Activated T-cell treated with anti-CD3 and anti-CD28 coated beads, Interleukin-2, amount 50 U/mL, for 48 hours (primary cell): ENCODE measurements at places on chromosomes 12 and 14.

DNA sequence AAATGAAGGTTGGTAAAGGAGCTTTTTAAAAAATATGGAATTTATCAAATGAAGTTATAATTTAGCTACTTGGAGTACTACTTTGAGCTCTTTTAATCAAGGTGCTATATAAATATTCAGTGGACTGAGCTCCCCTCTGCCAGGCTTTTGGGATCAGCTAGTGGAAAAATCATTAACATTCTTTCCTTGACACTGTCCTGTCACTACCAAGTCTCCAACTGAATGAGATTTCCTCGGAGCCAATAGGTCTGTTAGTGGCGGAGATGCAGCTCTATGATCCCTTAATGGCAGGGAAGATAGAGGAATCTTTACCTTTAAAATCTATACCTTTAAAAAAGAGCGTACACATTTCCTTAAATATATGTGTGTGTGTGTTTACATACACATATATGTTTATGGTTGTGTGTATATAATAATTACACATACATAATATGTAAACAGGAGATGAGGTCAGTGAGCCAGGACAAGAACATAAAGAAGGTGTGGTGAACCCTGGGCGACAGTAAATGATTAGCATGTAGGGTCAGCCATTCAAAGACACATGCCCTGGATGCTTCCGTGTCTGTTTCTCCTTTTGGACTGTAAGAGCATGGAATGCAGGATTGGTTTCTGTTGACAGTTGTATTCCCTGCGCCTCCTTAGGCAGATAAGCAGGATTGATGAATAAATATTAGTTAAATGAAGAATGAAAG, 47.7 kb upstream of the ATP2A2 start:
- no peak for DNase-seq

DNA sequence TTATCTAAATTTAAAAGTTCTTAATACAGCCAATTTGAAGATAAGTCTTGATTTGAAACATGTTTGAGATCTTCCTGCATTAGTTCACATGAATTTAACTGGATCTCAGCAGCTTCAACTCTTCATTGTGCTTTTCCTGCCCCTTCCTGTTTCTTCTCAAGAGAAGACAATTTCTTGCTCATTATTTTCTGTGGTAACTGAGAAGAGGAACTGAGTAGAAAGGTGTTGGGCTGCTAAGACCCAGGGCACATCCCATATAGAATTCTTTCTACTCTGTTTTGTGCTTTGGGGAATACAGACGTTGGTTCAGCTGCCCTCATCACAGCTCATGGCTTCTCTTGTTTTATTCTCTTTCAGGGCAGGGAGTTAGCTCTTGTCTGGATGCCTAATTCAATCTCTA, 110.2 kb downstream of the SNAPC1 start:
- no peak for DNase-seq

DNA sequence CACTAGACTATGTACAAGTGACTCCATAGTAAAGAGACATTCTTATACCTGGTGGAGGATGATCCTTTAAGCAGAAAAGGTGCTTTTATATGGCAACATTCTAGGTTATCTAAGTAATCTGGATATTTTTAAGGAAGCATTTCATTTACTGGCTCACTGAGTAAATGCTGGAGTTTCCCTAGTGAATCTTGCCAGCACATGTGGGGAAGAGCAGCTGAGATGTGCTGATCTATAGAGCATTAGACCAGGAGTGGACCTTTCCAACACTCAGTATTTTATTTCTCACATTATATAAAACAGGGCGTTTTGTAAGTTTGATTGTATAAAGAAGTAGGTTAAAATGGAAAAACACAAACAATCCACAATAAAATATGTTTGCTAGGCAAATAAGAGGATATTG, 478.5 kb downstream of the ATP23 start:
- no peak for DNase-seq

- DNase-seq, result no peak
Observed at GRCh38 chr14:74516451-74517160, 23.0 kb downstream of the ISCA2 start.

- no peak for DNase-seq
Observed at GRCh38 chr14:54777395-54777794, 125.2 kb downstream of the GCH1 start.

- no peak for DNase-seq
Observed at GRCh38 chr14:35277179-35277578, 15.0 kb upstream of the PSMA6 start.

DNA sequence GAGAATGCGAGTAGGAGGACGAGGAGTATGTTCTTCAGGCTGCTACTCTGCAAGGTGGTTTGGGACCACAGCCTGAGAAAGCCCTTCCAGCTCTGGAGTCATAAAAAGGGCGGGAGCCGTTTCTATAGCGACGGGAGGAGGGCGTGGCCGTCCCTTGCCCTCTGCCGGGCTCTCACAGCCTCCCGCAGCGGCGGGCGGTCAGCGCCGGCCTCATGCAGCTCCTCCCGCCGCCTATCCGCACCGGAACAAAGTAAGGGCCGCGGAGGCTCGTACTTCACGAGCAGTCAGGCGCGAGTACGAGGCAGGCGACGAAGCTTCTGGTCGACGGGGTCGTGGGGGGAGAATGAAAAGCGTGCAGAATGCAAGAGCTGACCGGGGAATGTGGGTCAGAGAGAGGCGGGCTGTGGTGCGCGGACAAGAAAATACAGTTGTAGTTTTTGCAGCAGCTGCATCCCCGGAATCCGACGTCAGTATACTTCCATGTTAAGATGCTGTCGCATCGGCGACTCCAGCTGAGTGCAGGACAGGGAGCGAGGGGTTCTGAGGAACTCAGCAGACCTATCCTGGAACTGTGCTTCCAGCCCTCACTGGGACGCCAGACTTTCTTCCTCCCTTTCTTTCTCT, at the start of gene DYRK4:
Gene DYRK4, plus strand, starts transcription at position 175 of the 624 bp plus-strand sequence. Its CDS starts 38 bp downstream, at position 213.
- peak; percentile 42 for DNase-seq

- DNase-seq, result no peak
Observed at GRCh38 chr12:113537751-113538087, 66.0 kb upstream of the LHX5 start.

DNA sequence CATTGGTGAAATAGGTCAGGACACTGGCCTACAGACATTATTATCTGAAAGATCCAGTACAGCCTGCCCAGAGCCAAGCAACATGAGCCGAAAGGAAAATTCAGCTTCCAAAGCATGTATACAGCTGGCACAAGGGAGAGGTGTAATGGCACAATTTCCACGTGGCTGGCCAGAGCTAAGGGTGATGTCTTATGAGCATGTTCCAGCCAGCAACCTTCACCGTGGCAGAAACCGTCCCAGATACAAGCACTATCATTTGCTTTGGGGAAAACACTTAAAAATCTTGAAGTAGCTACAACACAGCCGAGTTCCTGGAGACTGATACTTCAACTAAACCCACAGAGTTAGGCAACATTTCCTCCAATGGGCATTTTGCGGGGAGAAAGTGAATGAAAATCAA, 44.5 kb downstream of the CORO1C start:
- DNase-seq, result no peak

DNA sequence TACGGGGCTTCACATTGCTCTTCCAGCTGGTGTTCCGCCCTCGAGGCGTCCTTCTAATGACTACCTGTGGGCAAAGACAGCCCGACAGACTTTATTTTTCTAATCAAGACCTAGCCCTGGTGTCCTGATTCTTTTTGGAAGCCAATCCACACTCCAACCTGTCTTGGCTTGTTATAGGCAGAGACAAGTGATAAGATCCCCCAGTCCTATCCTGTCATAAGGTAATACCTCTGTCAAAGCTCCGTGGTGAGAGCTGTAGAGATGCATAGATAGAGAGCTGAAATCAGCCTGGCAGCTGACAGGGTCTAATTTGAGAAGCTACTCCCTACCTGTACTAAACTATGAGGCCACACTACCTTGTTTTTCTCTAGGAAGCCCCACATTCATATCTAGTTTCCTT, 11.5 kb upstream of the WNK1 start:
- DNase-seq, result no peak

DNA sequence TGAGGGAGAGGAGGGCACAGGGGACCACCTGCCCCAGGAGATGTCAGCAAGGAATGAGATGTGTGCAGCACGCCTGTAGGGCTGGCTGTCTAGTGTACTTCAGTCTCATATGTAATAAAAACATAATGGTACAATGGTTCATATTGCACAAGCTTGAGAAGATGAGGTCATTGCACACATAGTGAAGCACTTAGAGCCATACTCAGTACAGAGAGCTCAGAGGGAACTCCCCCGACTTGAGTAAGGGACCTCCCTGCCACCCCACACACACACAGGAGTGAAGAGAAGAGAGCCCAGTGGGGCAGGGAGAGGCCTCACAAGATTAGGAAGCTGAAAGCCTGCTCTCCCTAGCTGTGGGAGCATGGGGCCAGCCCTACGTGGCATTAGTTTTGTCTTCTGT, 61.5 kb downstream of the SLC6A12 start:
- no peak for DNase-seq

DNA sequence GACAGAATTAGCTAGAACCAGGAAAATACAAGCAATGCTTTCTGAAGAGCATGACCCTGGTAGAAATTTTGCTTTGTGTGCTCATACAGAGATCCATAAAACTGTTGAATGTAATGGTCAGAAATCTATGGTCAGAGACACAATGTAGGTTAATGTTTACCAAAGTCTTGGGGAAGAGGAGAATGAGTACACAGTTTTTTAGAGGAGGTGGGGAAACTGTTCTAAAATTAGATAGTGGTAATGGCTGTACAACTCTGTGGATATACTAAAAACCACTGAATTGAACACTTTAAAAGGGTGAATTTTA, 109.5 kb upstream of the ARHGAP5 start:
- DNase-seq, result no peak

DNA sequence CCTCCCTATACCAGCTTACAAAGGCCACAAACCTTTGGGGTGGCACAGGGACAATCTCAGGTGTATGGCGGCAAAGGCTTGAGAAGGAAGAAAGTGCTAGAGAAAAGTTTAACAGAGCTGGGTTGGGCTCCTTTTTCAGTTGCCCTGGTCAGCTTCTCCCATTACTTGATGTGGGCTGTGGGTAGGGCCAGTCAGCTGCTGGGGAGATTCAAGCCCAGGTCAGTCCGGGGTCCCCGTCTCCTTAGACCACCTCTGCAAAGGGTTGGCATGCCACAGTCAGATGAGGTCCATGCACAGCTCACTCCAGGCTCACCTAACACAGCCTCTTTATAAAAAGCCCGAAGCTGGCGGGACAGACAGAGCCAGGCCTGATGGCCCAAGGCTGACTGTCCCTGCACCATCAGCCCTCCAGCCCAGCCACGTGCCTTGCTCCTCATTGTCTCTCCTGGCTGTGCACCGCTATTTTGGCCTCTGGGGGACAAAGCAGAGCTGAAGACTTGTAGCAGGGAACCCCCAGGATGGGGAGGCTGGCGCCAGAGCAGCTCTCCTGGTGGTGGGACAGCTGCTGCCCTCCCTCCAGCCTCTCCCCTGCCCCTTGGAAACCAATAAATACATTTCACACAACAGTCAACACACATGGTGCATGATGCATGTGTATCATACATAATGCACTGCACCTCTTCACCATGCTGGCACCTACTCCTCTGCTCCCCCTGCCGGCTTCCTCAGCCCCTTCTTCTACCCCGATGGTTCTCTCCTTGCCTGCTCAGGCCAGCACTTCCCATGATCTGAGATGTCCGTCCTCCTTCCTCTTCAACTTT, 61.7 kb upstream of the DDX11 start:
- no peak for DNase-seq

GRCh38 chr14:95340201-95340697, 20.5 kb upstream of the CLMN start:
- DNase-seq, result no peak

GRCh38 chr12:131756441-131756840, 45.6 kb downstream of the SFSWAP start:
- DNase-seq, result no peak

- DNase-seq, result no peak
Observed at GRCh38 chr12:92140896-92141536, 4.6 kb downstream of the BTG1 start.

DNA sequence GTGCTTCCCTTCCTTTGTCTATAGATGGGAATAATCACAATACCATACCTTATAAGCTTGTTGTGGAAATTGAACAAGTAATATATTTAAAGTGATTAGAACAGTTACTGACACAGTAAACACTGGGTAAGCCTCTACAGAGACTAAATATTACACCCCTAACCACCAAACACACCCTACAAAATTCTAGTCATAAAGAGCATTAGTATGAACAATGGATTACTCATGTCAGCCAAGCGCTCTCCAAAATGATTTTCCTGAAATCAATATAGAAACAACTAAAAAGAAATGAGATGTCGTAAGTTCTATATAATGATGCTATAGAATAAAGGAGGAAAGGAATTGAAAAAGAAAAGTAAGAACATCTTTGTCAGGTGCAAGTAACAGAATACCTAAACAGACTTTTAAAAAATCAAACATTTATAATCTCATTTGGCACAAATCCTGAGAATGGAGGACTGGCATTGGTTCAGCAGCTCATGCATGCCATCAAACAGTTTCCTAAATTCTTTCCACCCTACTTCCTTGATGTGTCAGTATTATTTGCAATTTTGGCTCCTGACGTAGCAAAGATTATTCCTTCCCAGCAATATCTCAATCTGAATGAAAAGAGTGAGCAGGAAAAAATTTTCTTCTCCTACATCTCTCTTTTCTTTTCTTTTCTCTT, 118.0 kb downstream of the SINHCAF start:
- no peak for DNase-seq

DNA sequence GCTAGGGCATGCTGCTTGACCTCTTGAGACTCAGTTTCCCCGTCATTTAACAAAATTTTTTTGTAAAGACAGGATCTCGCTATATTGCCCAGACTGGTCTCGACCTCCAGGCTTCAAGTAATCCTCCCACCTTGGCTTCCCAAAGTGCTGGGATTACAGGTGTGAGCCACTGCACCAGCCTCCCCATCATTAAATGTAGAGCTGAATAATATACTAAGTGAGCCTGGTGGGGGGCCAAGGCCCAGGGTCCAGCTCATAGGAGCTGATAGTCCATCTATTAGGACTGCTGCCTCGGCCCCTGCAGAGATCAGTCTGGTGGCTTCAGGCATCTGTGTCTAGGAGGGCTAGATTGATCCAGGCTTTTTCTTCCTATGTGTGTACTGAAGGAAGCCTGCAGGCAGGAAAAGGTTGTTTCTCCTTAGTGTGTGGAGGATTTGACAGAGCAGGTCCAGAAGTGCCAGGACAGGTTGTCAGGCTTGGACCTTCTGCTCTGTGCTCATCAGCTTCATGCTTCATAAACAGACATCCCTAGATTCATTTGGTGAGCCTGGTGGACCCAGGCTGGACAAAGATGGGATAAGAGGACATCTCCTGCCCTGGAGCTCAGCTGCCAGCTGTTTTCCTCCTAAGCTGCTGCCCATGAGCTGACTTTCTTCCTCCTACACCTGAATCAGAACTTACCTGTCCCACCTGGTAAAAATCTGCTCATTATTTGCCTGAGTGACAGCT, 135.4 kb downstream of the ZFP36L1 start:
- peak; percentile 7 for DNase-seq

- no peak for DNase-seq
Observed at GRCh38 chr12:21429994-21430393, 7.5 kb upstream of the PYROXD1 start.

DNA sequence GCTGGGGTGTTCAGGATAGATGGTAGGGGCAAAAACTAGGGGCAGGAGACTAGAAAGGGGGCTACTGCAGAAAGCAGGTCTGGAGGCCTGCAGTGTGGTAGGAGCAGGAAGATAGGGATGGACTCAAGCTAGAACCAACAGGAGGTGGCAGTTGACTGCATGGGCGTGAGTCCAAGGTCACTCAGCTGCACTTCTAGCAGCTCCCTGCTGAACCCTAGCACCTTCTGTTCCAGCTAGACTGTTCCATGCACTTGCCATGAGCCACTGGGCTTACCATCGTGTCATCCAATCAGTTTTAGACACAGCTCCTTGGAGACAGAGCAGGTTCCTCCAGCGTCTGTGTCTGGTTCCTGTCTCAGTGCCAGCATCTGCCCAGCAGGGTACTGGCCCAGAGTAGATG, 11.3 kb upstream of the KRT8 start:
- DNase-seq, result no peak

- no peak for DNase-seq
Observed at GRCh38 chr14:29442696-29443095, 485.0 kb downstream of the PRKD1 start.
